Calu3 (cell line): ENCODE measurements at places on chromosomes 7 and 10. TPM values are rescaled to one million over a fixed set of nuclear protein-coding genes. Genes with fewer than 3 reads are reported as not detected.

GBX1 gene
- not detected in 2 replicates for total RNA-seq

NPSR1 gene
- not detected in 2 replicates for total RNA-seq

IDI2 gene
- total RNA-seq, result not detected in 2 replicates

PLAU gene
- 655 and 706 TPM in 2 replicates for total RNA-seq

PPP1R3A gene
- not detected in 2 replicates for total RNA-seq

PNPLA8 gene
- 6.9 and 8.3 TPM in 2 replicates for total RNA-seq

GARIN1A gene
- total RNA-seq, result 7.3 and 8.5 TPM in 2 replicates

MYO3A gene
- 0.14 TPM in 1 of 2 replicates, not detected in the other for total RNA-seq

PVRIG gene
- not detected in 2 replicates for total RNA-seq

PTPN20 gene
- total RNA-seq, result 5.1 and 7.1 TPM in 2 replicates

GPNMB gene
- total RNA-seq, result 5.8 and 6.1 TPM in 2 replicates

PIK3CG gene
- not detected in 2 replicates for total RNA-seq

OPN1SW gene
- not detected in 2 replicates for total RNA-seq

CCNJ gene
- 5.6 and 5.9 TPM in 2 replicates for total RNA-seq

PHKG1 gene
- 1.1 and 2.6 TPM in 2 replicates for total RNA-seq

FAM25A gene
- not detected in 2 replicates for total RNA-seq

PON3 gene
- 5.3 and 6.5 TPM in 2 replicates for total RNA-seq

STOX1 gene
- 2.7 TPM in 2 replicates for total RNA-seq

GRID2IP gene
- total RNA-seq, result 1.2 and 1.4 TPM in 2 replicates

CAV1 gene
- total RNA-seq, result 13.3 and 15.9 TPM in 2 replicates

HIF1AN gene
- total RNA-seq, result 35.8 and 36.3 TPM in 2 replicates

ERVW-1 gene
- total RNA-seq, result not detected in 2 replicates

GDF10 gene
- total RNA-seq, result not detected in 2 replicates

CELF2 gene
- total RNA-seq, result not detected in 2 replicates

ZNF746 gene
- 17.5 and 18.5 TPM in 2 replicates for total RNA-seq

CBX3 gene
- 390 and 417 TPM in 2 replicates for total RNA-seq

HTRA1 gene
- total RNA-seq, result 1.3 and 2.4 TPM in 2 replicates

HYAL4 gene
- not detected in 2 replicates for total RNA-seq

FEZF1 gene
- total RNA-seq, result 0.22 TPM in 1 of 2 replicates, not detected in the other

PRDX3 gene
- 110 and 114 TPM in 2 replicates for total RNA-seq

INA gene
- 1.3 and 1.9 TPM in 2 replicates for total RNA-seq

SH2D4B gene
- total RNA-seq, result 0.24 TPM in 1 of 2 replicates, not detected in the other

WDR86 gene
- total RNA-seq, result not detected in 2 replicates

COL13A1 gene
- 0.24 TPM in 1 of 2 replicates, not detected in the other for total RNA-seq

RARRES2 gene
- total RNA-seq, result 9.1 and 13.0 TPM in 2 replicates

ATP6V0E2 gene
- total RNA-seq, result 27.2 and 28.8 TPM in 2 replicates
